ENCODE measurements at places on chromosomes 3 and 15.

DNA sequence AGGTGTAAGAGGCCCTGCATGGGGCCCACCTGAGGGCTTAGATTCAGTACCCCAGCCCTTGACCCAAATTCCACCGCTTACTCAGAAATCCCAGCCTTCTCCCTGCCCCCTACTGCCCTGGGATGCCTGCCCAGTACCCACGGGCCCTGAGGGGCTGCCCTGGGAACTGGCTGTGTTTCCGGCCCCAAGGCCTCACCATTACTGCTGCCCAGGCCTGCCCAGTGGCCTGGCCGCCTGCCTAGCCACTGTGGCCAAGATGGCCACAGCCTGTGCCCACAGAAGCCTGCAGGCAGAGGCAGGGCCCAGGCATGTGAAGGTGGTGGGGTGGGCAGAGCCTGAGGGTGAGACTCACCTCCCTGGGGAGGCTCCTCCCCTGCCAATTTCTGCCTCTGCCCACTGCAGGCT, 6.1 kb upstream of the PRKCD start:
- DNase-seq = no peak

GRCh38 chr15:88389120-88389519, 78.1 kb downstream of the MRPL46 start:
- DNase-seq = no peak

- DNase-seq = no peak
Observed at GRCh38 chr15:85625856-85626255, 168.9 kb downstream of the KLHL25 start.

DNA sequence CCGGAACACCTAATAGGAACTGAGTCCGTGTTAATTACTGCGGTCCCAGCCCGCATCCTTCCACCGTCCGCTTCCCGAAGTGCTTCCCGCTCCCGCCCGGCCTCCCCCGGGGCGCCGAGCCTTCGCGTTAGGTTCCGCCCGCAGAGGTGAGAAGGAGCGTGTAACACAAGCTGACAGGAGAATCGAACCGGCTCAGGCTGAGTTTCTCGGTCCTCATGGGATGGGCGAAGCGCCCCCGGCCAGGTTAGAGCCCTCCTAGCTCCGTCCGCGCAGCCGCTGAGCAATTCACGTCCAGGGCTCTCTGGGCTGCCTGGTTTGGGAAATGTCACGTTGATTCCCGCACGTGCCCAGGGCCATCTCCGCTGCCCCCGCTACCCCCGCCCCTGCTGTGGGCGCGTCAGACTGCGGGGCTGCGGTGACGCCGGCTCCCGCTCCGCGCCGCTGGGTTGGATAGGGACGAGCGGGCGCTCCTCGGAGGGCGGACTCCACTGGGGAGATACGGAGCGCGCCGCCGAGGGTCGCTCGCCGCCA, 954 bp downstream of the CLDN11 start:
- DNase-seq = no peak

GRCh38 chr3:21752749-21753347, 1.8 kb upstream of the ZNF385D start:
- peak; percentile 33 for DNase-seq

DNA sequence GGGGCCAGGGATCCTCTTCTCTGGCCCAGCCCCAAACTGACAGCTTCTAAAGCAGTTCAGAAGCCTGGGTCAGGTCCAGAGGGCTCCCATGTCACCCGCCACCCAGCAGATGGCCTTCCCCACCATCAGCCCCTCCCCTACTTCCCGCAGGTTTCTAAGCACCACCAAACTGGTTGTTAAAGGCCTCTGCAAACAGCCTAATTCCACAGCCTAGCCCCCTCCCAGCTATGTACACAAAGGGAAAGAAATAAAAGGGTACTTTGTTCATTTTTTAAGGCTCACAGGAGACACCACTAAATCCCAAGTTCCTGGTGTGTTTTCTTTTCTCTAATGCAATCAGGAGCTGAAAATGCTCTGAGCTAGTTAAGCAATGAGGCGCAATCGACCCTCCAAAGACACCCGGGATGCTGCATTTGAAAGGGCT, 30.6 kb downstream of the PLCH1 start:
- no peak for DNase-seq

DNA sequence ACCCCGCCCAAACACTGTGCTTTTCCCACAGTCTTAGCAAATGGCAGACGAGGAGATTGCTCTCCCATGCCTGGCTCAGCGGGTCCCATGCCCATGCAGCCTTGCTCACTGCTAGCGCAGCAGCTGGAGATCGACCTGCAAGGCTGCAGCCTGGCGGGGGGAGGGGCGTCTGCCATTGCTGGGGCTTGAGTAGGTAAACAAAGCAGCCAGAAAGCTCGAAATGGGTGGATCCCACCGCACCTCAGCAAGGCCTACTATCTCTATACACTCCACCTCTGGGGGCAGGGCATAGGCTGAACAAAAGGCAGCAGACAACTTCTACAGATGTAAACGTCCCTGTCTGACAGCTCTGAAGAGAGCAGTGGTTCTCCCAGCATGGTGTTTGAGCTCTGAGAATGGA, 27.2 kb upstream of the WDR5B start:
- no peak for DNase-seq

GRCh38 chr3:100575704-100576103, 33.7 kb upstream of the ADGRG7 start:
- no peak for DNase-seq

GRCh38 chr3:100438623-100438974, 37.3 kb downstream of the LNP1 start:
- DNase-seq = no peak

- DNase-seq = no peak
Observed at GRCh38 chr15:77084436-77084835, 13.5 kb upstream of the TSPAN3 start.

DNA sequence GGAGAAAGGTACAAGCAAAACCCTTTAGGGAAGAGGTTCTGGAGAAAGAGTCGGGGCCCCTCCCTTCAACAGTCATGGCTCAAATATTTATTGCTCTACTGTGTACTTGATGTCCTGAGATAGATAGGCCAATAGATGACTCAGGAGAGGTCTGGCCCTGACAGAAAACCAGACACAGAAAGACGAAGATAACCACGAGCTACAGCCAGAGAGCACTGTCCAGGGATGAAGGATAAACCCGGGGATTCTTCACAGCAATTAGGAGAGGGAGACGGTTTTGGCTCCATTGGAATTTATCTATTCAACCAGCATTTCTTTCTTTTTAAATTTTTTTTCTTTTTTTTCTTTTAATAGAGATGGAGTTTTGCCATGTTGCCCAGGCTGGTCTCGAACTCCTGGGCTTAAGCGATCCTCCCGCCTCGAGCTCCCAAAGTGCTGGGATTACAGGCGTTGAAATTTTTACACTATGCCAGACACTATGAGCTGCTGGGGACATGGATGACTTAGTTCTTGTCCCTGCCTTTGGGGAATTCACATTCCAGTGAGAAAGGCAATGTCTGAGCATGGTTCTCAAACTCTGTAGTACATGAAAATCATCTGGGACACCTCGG, 4.6 kb upstream of the CIDEC start:
- DNase-seq = peak; percentile 60

- DNase-seq = no peak
Observed at GRCh38 chr3:77102951-77103769, 63.3 kb downstream of the ROBO2 start.

- DNase-seq = no peak
Observed at GRCh38 chr15:42203891-42204290, 4.2 kb downstream of the VPS39 start.

DNA sequence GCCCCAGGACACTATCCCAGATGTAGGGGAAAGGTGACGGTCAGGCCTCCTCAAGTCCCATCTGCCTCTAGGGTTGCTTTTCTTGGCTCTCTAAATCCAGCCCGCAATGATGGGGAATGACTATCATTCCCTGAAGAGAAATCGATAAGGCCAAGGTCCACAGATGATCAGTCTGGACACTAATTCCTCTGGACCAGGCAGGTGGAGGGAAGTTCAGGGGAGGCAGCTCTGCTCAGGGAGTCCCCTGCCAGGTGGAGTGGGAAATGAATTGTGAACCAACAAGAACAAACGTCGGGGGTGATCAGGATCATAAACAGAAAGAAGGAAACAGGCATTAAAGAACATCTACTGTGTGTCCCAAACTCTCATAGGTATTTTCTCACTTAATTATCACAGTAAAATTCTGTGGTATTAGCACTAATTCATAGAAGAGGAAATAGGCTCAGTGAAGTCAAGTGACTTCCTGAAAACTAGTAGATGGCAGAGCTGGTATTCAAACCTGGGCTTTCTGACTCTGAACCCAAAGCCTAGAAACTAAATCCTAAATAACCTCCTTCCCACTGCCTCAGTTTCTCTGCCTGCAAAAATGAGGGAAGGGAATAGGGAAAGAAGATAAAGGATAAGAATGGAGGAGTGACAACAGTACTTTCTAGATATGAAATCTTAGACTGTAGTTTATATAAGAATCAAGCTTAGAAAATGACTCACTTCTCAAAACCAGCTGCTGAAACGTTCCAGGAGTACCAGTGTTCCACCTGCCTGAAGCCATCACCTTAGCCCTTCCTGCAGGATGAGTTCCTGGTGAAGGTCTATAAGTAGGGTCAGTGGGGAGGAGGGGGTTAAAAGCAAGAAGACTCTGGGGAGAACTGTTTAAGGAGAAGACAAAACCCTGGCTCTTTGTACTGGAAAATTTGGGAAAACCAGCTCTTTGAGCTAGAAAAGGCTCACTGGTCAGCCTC, 7.5 kb downstream of the BMF start:
- no peak for DNase-seq

GRCh38 chr3:150079029-150079739, 108.5 kb upstream of the PFN2 start:
- no peak for DNase-seq

GRCh38 chr3:30766522-30766921, 127.9 kb downstream of the GADL1 start:
- no peak for DNase-seq

GRCh38 chr15:85374831-85375230, 5.6 kb upstream of the AKAP13 start:
- DNase-seq = no peak

DNA sequence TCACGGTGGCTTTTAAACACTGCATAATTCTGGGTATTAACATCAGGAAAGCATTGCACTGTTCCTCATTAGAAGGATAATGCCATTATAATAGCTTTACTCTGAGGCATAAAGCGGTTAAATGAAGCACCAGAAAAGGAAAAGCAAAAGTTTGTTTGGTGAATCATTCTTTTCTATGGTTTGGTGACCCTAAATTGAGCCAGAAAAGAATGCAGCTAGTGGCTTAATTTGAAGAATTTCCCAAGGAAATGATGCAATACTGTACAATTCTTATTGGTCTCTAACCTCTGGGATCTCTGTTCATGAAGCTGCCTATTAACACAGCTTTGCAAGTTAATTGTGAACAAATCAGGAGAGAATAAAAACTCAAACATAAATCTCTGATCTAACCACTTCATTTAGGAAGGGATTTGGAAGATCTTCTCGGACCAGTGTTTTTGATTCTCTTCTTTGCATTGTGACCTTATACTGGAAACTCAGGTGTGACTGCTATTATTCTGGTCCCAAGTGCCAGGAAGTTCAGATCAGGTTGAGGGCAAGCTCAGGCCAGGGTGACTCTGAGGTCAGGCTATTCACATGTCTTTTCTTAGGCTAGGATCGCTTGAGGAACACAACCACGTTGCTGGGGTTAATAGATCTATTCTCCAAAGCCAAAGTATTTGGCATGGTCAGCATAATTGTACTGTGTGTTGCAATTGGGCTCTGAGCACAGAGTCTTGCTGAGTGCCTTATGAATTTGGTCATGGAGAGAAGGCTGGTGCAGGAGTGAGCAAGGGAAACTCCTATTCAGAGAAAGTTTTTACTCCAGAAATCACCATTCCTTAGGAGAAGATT, 11.3 kb upstream of the DLG1 start:
- no peak for DNase-seq

DNA sequence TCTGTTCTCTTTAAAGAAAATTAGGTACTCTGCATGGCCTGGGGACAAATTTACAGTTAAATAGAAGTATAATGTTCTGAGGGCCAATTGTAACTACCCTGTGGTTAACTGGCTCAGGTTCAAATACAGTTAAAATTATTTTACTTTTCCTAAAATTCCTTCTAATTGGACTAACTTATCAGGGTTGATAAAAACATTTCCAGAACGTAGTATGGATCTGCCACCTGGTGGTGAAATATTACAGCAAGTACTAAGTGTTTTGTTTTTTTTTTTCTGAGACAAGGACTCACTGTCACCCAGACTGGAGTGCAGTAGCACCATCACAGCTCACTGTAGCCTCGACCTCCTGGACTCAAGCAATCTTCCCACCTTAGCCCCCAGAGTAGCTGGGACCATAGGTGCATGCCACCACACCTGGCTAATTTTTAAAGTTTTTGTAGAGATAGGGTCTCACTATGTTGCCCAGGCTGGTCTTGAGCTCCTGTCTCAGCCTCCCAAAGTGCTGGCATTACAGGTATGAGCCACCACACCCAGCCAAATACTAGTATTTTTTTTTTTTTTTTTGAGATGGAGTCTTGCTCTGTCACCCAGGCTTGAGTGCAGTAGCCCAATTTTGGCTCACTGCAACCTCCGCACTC, 29.2 kb downstream of the NEO1 start:
- DNase-seq = peak; percentile 39

DNA sequence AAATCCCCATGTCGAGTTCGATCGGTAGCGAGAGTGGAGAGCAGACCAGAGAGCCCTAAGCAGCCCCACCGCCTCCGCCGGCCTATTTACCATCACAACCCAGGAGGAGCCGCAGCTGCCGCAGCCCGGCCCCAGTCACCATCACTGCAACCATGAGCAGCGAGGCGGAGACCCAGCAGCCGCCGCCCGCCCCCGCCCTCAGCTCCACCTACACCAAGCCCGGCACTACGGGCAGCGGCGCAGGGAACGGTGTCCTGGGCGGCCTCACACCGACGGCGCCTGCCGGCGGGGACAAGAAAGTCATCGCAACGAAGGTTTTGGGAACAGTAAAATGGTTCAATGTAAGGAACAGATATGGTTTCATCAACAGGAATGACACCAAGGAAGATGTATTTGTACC, 89.5 kb upstream of the TPM1 start:
- no peak for DNase-seq

- DNase-seq = peak; percentile 14
Observed at GRCh38 chr15:69973102-69973714, 124.5 kb downstream of the TLE3 start.

- no peak for DNase-seq
Observed at GRCh38 chr3:128260275-128260674, 107.0 kb downstream of the EEFSEC start.

- no peak for DNase-seq
Observed at GRCh38 chr3:162764051-162764807, 1267.6 kb downstream of the OTOL1 start.

GRCh38 chr15:38058596-38059075, 124.2 kb downstream of the TMCO5A start:
- no peak for DNase-seq

- DNase-seq = peak; percentile 87
Observed at GRCh38 chr3:125128861-125129501, 73.2 kb upstream of the HEG1 start.

- DNase-seq = no peak
Observed at GRCh38 chr15:80556694-80557367, 138.3 kb upstream of the ABHD17C start.

All from HFF-Myc (cell line).